ENCODE measurements at places on chromosomes 1 and 21.

GRCh38 chr1:228778961-228779360 is 43.7 kb downstream of the RHOU start:
- no peak for DNase-seq

DNA sequence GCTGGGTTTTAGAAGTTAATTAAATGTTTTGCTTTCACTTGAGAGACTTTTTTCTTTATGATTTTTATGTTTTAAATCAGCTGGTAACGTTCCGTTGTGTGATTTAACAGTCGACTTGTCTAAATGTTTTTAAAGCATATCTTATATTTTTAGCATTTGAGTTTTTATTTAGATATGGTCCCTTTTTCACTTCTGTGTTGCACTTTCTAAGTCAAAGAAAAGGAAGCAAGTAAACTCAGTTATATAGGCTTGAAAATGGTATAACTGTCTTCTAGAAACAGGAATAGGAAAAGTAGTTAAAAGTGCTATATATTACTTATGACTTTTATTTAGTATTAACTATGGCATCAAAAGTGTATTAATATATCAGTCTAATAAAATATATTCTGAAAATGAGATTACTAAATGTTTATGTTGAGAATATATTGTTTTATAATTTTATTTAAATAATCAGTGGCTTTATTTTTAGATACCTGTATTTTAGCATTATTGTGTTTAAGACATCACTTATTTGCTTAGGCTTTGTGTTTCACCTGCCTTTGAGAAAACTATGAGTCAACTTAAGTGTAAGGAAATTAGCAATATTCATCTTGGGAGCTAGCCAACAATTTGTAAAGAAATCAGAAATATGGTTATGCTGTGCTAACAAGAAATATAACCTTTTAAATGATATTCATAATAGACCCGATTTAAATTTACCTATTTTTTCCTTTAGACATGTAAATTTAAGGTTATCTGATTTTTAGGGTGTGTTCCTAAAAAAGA is 60.5 kb downstream of the RABGAP1L start:
- no peak for DNase-seq

GRCh38 chr1:205677167-205677566 is 3.1 kb downstream of the SLC45A3 start:
- DNase-seq, result no peak

- no peak for DNase-seq
Observed at GRCh38 chr1:162087111-162087510, 17.6 kb downstream of the NOS1AP start.

DNA sequence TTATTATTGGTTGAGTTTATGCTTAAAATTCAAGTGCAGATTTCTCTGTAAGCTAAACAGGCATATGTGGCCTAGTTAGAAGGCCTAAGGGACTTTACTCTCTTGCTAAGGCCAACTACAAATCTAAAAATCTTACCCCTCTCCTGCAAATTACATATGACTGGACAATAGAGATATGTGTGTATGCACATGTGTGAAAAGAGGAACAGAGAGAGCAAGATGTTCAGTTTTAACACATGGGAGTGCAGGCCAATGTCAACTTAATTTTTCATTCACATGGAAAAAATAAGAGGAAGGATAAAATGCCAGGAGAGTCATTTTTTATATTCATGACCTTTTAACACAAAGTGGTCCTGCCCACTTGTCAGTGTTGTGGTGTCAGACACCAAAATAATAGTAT is 8.5 kb downstream of the OR10K2 start:
- no peak for DNase-seq

- no peak for DNase-seq
Observed at GRCh38 chr1:180734366-180734765, 102.5 kb downstream of the XPR1 start.

DNA sequence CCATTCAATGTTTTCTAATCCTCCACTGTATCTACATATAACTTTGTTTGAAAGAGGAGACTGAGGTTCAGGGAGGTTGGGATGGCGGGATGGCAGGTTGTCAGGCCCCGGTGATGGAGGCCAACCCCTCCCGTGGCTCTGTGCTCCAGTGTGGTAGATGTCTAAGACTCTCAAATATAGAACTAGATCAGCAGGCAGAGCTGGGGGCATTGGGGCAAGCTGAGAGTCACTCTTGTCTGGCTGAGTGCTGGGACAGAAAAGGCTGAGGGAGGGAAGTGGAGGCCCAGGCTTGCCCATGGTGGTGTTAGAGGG is 1.7 kb downstream of the IL6R start:
- no peak for DNase-seq

- no peak for DNase-seq
Observed at GRCh38 chr1:106751002-106751401, 305.5 kb upstream of the PRMT6 start.

DNA sequence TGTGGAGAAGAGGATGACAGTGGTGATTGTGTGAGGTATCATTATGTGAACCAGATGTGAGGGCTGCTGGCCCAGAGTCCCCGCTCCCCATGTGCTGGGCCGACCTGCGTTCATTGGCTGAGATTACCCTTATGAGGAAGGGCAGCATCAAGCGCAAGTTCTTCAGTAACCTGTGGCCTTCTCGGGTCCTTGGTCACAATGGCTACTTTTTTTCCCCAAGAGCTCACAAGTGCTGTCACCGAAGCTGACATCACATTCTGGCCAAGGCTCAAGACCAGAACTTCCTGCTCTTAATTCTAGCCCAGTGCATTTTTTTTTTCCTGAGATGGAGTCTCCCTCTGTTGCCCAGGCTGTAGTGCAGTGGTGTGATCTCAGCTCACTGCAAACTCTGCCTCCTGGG is 262.9 kb downstream of the RHOU start:
- no peak for DNase-seq

GRCh38 chr1:226384040-226384439 is 23.9 kb downstream of the PARP1 start:
- no peak for DNase-seq

GRCh38 chr1:213423041-213423440 is 372.0 kb downstream of the RPS6KC1 start:
- DNase-seq, result no peak

- DNase-seq, result no peak
Observed at GRCh38 chr1:152906023-152906565, 2.3 kb upstream of the IVL start.

GRCh38 chr1:179353546-179353945 is 12.2 kb upstream of the AXDND1 start:
- no peak for DNase-seq

DNA sequence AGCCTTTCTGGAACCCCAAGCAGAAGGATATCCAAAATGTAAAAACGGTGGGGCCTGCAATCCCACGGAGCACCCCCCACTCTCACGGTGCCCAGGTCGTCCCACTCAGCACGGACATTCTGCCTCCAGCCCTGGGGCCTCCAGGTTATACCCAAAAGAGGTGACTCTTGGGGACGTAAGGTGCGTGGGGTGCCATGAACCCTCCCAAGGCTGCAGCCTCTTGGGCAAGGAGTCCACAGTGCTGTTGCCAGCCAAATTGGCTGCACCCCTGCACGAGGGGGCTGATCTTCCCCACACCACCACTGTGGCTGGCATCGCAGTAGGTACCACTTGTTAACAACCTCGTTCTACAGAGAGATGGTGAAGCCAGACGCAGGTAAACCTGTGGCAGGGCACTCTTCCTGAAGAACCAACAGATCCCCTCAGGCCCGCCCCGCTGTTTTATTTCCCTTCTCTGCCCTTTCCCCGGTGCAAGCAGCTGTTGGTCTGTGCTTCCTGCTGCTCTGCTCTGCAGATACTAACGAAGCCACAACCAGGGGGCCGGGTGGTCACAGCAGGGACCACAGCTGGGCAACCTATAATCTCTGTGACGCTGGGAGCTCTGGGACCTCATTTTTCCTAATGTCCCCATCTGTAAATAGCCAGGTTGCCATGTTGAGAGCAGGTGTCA is 8.7 kb downstream of the TFF3 start:
- DNase-seq, result no peak

DNA sequence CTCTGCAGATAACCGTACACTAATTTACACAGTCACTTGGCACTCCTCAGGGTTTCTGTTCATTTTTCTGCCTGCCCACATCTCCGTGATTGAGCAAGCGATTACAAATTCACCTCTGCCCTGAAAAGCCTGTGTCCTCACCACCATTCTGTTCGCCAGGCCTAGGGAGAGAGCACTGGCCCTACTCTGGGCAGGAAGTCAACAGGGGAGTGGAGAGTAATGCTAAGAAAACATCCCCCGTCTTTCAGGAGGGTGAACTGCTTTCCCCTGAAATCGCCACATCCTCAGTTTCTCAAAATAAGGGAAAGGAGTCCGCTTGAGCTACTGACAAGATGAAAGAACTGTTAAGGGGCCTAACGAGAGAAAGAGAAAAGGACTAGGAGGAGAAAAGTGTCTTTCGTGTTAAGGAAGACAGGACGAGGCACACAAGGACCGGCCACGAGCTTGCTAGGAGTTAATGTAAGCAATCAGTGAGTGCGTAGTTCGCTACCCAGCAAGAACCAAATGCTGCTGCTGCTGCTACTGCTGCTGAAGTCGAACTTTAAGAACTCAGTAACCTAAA is 632 bp downstream of the PEX19 start:
- DNase-seq, result no peak

GRCh38 chr1:245611251-245611650 is 456.5 kb downstream of the KIF26B start:
- DNase-seq, result no peak

- no peak for DNase-seq
Observed at GRCh38 chr1:205920861-205921569, 22.2 kb downstream of the SLC26A9 start.

DNA sequence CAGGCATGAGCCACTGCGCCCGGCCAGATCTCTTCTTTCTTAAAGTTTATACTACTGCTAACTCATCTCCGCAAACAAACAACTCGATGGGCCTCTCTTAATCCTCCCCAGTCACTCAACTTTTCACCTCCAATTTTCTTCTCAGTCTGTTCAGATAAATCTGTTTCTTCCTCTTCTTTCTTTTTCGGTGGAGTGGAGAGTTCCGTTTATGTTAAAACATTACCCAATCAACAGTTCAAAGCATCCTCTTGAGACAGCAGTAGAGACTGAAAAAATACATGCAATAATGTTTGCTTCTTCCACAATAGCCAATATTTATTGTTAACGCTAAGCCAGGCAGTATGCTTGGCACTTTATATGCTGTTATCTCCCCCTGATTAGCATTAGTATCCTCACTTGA is 1.4 kb upstream of the ANKRD13C start:
- DNase-seq, result no peak

GRCh38 chr21:38500073-38500472 is 1.8 kb upstream of the ERG start:
- no peak for DNase-seq

DNA sequence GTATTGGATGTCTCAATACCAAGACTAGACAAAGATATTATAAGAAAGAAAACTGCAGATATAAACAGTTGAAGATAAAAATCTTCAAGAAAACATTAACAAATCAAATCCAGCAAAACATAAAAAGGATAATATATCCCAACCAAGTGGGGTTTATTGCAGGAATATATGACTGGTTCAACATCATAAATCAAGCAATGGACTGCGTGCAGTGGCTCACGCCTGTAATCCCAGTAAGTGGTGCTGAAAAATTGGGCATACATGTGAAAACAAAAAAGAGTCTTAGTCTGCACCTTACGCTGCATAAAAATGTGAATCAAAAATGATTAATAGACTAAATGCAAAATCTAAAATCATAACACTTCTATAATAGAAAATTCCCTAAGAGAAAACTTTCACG is 112.9 kb upstream of the PDE4B start:
- no peak for DNase-seq

GRCh38 chr1:91608876-91609275 is 108.2 kb downstream of the CDC7 start:
- no peak for DNase-seq

DNA sequence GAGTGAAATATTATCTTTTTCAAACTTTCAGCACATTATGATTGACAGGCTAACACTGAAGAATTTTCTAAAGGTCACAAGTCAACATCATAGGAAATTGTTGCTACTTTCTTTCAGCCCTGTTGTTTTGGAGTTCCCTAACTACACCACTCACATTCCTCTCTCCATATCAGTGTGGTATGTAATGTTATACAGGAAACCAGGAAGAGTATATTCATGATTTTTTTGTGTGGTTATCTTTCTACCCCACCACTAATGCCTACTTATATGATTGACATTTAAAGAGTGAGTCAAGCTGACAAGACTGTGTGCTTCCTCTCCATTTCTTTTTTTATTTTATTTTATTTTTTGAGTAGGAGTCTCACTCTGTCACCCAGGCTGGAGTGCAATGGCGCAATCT is 47.8 kb upstream of the PRDM2 start:
- DNase-seq, result no peak

DNA sequence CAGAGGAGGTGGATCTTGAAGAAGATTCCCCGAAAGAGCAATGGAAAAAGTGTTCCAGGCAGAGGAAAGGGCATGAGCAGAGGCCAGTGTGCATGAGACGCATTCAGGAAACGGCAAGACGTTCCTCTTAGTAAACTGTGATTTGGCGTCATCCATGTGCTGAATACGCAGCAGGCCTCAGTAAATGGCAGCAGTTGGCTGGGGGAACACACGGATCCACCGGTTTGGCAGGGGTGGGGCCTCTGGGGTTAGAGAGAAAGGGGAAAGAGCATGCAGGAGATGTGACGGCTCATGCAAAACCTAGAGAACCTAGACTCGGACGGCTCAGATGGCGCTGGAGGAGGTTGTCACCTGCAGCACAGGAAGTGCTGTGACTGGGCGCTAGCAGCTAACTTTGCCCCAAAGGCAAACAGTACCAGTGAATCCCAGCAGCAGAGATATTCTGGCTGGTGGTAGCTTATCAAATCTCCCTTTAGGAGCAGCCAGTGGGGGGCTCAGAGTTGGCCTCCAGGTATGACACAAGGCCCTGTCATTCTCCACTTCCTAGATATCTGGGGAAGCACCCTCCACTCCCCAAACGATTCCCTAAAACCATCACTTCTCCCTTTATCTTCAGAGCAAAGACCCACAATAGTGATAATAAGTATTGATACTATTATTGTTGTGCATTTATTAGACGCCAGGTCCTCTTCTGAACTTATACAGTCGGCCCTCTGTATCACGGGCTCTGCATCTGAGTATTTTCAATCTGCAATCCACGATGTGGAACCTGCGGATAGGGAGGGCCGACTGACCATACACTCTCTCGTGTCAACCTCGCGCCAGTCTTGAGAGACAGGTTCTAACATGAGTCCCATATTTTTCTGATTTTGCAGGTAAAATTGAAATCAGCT is 7.6 kb downstream of the LAPTM5 start:
- peak; percentile 61 for DNase-seq
